ENCODE measurements at places on chromosomes 4 and X.

GRCh38 chr4:169315530-169316343 is 45.0 kb upstream of the SH3RF1 start:
- DNase-seq, result no peak

DNA sequence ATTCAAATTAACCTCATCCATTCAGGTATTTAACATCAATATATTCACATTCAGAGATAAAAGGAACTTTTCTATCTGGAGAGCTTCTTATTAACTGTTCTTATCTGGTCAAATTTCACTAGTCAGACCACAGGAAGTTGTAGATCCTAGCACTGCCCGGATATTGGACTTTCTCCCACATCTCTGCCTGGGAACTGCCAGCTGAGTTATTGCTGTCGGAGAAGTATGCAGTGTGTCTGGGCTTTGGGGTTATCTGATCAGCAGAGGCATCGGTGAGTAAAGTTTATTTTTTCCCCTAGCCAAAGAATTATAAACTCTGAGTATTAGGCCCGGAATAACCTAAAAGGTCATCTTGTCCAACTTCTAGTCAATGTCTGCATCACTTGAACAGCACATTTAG is 45.1 kb downstream of the OR13H1 start:
- no peak for DNase-seq

DNA sequence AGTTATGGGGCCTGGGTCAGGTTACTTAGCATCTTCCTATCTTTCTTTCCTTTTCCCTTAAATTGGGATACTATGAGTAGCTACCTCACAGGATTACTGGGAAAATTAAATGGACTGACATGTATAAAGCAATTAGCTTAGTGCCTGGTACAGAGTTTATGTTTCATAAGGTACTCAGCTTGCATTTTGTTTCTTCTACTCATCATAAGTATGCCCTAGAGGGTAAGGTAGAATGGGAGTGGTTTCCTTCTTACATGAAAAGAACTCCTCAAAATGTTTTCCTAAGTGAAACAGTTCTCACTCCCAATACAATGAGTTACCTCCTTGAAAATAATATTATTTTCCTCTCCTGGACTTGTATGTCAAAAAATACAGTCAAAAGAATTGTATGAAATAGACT is 75.7 kb downstream of the NPFFR2 start:
- DNase-seq, result no peak

- no peak for DNase-seq
Measured at GRCh38 chr4:47646372-47646771, 161.3 kb downstream of the ATP10D start.
